CD4-positive, alpha-beta T cell treated with Interleukin-4 for 1 hour (primary cell): ENCODE measurements at places on chromosomes 2 and 18.

- no peak for DNase-seq
Measured at GRCh38 chr18:45282101-45282812, 333.0 kb upstream of the SLC14A2 start.

DNA sequence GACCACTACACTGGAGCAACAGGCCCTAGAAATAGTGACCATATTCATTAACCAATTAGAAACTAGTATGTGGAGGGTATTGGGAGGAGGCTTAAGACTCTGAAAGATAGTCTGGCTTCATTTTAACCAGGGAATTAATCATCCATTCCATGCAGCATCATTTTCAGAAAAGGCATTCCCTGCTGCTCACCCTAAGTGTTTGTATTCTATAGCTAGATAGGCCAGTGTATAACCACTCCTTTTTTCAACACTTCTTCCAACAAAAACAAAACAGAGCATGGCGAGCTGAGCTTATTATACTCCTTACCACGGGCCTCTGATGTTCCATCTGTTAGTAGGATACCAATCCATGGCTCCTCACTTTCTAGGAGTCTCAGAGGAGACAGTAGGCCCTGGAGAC lies 112.0 kb upstream of the PKDCC start:
- DNase-seq: no peak

GRCh38 chr2:31258351-31258750 lies 24.4 kb downstream of the EHD3 start:
- DNase-seq: no peak

- DNase-seq: no peak
Measured at GRCh38 chr2:234355021-234355720, 141.7 kb downstream of the ARL4C start.

GRCh38 chr2:204483608-204484081 lies 61.6 kb upstream of the PARD3B start:
- no peak for DNase-seq

GRCh38 chr2:45585267-45585861 lies 25.7 kb downstream of the SRBD1 start:
- DNase-seq: no peak

- no peak for DNase-seq
Measured at GRCh38 chr2:96831679-96832078, 12.1 kb downstream of the ANKRD23 start.

GRCh38 chr2:143802871-143803650 lies 673.8 kb downstream of the ARHGAP15 start:
- DNase-seq: no peak

GRCh38 chr2:165163761-165164160 lies 40.1 kb downstream of the SCN3A start:
- no peak for DNase-seq

DNA sequence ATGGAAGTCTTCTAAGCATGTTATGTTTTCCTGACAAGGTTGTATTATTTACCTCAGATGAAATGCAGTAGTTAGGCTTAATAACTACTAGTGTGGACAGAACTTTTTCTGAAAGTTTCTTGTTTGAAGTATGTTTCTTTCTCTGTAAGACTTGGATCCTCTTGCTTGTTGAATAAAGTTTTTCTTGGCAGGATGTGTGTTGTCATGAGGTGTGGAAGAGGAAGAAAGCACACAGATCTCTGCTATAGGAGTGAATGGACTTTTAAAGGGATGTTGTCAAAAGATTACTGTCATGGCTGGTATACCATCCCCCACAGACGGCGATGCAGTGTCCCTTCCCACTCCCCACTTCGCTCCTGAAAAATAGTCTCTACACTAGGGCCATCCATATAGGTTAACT lies 2.6 kb downstream of the CAB39 start:
- peak; percentile 33 for DNase-seq

DNA sequence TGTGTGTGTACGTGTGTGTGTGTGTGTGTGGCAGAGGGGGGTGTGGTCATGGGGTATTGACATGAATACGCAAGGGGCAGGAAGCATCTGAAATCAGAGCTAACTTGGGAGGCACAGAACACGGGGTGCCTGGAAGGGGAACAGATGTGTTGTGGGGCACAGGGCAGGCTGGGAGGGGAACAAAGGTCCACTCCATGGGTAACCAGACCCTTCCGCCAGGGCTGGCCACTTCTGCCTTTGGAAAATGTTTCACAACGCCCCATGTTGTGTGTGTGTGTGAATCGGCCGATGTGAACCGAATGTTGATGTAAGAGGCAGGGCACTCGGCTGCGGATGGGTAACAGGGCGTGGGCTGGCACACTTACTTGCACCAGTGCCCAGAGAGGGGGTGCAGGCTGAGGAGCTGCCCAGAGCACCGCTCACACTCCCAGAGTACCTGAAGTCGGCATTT lies at the start of gene SLC11A1:
TSS of gene SLC11A1 (plus strand) at position 358 of the 451 bp plus-strand sequence. CDS start 96 bp downstream, outside the sequence.
- no peak for DNase-seq
